AG10803 (cell line): ENCODE measurements at places on chromosomes 12 and 14.

DNA sequence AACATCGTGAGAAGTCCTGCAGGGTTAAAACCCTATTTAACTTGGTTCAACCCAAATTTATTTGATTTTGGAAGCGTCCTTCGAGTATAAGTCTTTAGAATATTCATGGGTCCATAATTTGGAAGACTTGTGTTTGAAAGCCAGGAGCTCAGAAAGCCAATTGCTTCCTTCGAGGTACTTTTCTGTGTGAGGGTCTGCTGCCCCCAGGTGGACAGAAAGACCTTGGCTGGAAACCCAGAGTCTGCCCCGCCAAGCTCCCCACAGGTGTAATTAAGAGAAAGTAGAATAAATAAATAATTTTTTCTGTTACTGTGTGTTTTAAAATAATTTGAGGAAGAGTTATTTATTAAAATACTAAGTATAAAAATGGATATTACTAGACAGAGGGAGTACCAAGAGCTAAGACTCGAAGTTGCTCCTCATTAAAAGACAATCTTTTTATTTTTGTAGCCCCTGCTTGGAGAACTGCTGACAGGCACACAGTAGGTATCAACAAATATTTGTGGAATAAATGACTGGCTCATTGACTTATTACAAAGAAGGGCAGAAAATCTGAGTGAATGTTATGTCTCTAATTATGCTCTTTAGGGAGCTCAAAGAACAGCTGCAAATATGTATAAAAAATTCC lies 105.8 kb downstream of the PAH start:
- peak; percentile 4 for DNase-seq

DNA sequence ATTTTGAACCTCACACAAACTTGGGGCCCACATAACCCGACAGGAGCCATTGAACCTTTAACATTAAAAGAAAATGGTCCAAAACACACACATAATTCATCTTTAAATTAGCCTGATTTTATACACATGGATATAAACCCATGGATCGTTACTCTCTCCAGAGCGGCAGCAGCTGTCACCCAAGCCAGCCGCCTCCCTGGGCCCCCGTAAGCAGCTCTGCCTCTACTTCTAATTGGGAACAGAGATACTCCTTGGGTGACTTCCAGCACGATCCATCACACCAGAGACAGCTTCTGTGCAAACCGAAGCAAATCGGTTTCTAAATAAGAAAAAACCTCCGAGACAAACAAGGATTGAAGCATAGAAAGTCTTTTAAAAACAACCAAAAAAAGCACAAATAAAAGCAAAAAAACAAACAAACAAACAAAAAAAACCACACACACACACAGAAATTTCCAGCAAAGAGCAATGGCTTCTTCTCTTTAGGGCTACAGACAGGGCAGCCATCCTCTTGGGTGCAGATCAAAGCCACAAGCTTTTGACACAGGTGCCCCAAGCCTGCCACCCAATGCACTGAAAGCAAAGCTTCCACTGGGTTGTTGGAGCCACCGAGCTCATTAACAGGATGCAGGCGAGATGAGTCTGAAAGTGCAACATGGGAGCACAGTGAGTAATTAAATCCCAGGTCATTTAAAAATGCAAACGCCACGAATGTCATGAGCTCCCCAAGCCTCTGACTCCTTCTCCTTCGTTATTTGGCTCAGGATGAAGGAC lies 156.9 kb downstream of the DPF3 start:
- DNase-seq = peak; percentile 89

DNA sequence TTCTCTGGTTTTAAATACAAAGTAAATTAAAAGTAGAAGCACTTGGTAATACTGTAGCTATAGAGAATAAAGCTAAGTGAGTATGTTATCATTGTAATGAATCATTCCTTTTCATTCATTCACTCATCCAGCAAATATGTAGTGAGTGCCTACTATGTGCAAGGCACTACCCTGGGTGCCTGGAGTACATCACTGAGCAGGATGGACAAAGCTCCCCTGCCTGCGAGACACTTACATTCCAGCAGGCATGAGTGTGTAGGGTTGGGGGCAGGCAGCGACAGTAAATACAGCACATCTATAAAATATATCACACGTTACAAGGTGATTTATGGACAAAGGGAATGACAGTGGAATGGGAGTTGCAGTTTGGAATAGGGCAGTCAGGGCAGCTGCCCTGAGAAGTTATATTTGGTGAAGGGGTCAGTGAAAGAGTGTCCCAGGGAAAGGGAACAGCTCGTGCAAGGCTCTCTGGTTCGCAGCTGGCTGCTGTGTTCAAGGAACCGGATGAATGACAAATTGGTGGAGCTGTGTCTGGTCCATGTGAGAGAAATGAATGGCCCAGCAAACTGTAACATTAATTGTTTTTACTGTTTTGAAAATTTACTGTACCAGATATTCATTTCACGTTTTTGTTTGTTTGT lies 159.6 kb downstream of the CRADD start:
- DNase-seq = no peak

DNA sequence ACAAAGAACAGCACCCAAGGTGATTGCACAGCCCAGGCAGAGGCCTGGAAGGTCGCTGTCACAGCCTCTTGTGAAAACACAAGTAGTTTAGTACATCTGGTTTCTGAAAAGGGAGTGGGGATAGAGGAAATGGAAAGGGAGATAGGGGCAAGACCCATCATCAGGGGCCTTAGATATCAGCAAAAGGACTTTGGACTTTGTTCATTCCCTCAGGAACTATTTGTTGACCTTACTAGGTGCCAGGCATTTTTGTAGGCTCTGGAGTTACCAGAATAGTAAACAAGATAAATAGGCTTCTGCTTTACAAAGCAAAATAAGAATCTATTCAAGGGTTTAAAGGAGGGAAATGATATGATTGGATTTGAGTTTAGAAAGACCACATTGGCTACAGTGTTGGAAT lies 199.4 kb upstream of the CDKN3 start:
- DNase-seq = no peak

DNA sequence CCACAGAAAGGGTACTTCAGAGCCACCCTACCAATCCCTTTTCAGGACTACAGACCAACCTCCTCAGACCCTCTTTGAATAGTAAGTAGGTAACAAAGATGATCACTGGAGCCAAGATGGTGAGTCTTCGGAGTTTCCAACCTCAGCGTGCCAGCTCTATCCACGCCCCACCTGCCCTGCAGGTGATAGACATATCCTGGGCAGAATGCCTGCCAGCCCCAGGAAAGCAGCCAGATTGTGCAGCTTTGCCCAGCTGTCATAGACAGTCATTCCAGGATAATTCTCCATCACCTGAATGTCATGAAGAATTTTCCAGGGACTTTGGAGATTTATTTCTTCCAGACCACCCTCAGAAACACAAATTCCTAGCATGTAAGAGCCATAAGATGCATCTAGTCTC lies 434.4 kb downstream of the RGS6 start:
- DNase-seq = no peak

DNA sequence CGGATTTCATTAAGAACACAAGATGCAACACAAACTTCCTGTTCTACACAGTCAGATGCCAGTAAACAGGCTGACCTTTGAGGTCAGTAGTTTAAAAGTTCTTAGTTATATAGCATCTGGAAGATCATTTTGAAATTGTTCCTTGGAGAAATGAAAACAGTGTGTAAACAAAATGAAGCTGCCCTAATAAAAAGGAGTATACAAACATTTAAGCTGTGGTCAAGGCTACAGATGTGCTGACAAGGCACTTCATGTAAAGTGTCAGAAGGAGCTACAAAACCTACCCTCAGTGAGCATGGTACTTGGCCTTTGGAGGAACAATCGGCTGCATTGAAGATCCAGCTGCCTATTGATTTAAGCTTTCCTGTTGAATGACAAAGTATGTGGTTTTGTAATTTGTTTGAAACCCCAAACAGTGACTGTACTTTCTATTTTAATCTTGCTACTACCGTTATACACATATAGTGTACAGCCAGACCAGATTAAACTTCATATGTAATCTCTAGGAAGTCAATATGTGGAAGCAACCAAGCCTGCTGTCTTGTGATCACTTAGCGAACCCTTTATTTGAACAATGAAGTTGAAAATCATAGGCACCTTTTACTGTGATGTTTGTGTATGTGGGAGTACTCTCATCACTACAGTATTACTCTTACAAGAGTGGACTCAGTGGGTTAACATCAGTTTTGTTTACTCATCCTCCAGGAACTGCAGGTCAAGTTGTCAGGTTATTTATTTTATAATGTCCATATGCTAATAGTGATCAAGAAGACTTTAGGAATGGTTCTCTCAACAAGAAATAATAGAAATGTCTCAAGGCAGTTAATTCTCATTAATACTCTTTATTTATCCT lies 13.5 kb downstream of the PTGER2 start:
- peak; percentile 56 for DNase-seq

GRCh38 chr12:124492879-124493808 lies 74.3 kb downstream of the NCOR2 start:
- DNase-seq = no peak

GRCh38 chr12:108630481-108631207 lies 3.0 kb downstream of the SELPLG start:
- DNase-seq = peak; percentile 77

DNA sequence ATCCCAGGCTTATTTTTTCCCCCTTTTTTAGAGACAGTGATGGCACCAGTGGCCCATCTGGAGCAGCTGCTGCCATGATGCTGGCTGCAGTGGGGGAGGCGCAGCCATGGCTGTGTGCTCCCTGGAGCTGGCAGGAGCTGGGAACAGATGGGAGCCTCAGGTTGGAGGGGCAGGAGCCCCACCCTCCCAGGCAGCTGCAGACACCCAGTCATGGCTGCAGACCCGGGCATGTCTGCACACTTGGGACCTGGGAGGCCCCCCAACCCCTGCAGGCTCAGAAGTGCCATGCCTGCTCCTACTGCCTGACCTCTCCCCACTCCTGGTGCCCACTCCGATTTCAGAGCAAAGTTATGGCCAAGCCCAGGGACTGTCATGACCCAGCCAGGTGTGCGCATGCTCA lies 25.1 kb downstream of the CDKL1 start:
- DNase-seq = no peak

GRCh38 chr14:24110060-24110459 lies 4.5 kb upstream of the DCAF11 start:
- DNase-seq = no peak

DNA sequence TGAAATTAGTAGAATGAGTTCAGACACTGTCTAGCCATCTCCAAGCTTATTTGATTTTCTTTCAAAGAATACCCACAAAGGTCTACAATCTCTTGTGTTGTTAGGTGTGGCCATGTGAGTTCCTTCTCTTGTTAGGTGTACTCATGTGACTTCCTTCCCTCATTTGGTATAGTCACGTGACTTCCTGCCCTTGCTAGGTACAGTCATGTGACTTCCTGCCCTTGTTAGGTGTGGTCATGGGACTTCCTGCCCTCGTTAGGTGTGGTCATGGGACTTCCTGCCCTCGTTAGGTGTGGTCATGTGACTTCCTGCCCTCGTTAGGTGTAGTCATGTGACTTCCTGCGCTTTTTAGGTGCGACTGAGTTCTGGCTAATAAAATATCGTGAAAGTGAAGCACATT lies 179.6 kb downstream of the TMX1 start:
- DNase-seq = no peak

DNA sequence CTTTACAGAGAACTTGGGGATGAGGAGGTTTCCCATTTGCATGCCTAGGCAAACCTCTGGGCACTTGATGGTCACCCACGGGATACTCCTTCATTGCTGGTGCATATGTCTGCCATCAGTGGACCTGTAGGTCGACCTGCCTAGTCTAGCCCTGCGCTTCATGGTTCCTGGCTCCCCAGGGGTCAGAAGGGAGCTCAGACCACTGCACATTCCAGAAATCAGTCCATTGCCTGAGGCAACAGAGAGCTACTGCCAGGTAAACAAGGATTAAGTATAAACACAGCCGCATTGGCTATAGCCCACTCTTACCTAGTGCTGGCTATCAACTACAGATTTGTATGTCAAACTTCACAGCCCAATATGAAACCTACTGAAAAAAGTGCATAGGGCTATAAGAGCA lies 476.4 kb downstream of the SOX5 start:
- no peak for DNase-seq

- DNase-seq = peak; percentile 6
These were observed 176.7 kb upstream of the SEL1L start for GRCh38 chr14:81710232-81710845.

DNA sequence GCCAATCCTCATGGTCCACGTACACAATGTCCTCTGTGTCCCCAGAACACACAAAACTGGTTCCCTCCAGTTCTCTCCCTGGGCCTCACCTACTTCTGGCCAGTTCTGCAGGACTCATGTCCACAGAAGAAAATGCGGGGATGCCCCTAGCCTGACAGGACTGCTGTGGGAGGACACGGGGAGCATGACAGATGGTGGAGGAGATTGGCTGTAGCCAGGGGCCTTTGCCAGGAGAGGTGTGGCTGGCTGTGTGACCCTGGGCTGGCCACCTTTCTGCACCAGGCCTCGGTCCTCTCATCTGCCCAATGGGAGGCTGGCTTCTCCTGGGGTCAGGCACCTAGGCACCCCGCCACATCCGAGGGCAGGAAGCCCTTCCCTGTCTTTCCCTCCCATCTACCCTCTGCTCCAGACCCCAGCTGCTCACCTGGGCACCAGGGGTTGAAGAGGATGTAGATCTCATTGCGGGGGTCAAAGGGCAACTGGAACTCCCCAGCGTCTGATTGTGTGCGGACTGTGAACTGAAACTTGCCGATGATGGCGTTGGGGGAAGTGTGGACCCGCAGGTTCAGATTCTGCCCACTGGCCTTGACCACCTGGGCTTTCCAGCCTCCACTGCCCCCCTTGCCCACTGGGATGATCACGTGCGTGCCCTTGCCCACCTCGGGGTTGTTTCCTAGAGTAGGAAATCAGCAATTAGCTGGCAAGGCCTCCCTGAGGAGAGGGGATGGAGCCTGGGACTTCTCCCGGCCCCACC lies 2.8 kb downstream of the TGM1 start:
- DNase-seq = no peak

DNA sequence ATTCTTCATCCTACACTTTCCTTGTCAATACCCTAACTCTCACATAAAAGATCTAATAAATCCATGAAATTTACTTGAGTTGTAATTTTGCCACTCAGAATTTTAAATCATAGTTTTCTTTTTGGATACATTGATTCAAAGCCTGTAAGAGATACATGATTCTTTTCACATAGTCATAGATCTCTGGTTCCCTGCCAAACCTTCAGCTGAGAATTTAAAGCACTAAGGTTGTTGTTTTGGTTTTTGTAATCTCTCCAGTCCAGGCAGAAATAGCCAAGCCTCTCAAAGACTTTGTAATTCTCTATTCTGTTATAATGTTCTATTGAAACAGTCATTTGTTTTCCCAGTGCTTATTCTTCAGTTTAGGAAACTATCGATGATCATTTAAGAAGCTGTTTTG lies 273.9 kb downstream of the TRHDE start:
- peak; percentile 2 for DNase-seq

GRCh38 chr12:95207407-95207806 lies 9.9 kb downstream of the FGD6 start:
- DNase-seq = no peak

- no peak for DNase-seq
These were observed 788 bp upstream of the ASIC1 start for GRCh38 chr12:50056639-50056976.
